ENCODE measurements at places on chromosomes 12 and 14.

DNA sequence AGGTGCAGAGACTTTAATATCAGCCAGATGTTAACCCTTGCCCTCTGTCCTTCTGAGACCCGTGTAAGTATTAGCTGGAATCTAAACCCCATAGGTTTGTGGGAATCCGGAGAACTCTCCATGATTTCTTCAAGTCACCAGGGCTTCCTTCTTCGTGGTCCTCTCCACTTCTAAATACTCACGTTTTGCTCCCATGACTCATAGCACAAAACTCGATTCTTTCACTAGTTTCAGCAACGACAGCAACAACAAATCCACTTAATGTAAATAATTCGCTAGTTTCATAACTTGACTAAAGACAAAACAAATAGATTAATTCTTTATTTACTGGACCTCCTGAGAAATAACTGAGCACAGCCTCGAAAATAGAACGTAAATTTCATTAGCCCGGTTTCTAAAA is 4.4 kb upstream of the CLEC2A start:
- DNase-seq = no peak

DNA sequence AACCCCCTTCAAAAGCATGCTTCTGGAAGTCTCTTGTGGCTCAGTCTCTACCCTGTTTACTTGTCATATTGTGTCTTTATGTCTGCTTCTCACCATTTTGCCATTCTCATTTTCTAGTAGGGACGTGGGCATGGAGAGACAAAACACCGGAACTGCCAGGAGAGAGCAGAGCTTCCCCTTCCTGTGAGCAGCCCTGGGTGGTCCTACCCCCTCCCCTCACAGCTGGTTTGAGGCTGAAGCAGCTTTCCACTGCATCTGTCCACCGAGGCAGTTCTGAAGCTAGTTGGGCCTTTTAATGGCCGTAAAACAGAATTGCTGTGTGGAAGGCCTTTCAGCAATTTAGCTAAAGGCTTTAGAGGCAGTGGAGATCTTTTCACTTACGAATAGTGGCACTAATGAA is 77.0 kb downstream of the PELI2 start:
- DNase-seq = no peak

DNA sequence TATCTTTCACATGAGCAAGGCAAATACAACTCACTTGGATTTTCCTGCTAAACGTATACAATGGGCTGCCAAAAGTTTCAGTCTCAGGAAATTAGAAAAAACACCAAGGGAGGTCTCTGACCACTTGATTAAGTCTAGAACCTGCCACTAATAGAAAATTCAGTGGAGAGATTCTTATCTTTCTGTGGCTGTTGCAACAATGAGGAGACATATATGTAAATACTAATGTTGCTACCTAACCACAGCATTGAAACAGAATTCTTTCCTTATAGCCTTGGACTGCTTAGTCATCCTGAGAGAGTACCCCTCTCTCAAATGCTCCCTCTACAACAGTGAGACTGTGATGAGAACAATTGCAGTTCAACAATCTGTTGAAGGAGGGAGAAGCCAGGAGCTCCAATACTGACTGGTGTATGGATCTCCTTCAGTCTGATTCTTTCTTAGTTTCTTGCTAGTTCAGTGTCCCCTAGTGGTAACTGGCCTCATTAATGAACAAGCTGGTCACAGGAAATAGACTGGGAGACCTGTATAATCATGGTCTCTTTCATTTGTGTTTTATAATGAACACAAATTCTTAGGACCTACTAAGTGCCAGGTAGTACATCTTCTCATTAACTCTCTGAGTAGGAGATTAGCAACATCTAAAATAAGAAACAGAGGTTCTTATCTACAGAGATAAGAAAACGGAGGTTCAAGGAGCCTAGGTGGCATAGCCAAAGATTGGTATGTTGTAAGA is 164.5 kb downstream of the SLC38A4 start:
- peak; percentile 68 for DNase-seq

GRCh38 chr12:570435-570920 is 92.8 kb downstream of the NINJ2 start:
- DNase-seq = peak; percentile 96

GRCh38 chr12:132886529-132887477 is 602 bp downstream of the CHFR start:
- DNase-seq = no peak

DNA sequence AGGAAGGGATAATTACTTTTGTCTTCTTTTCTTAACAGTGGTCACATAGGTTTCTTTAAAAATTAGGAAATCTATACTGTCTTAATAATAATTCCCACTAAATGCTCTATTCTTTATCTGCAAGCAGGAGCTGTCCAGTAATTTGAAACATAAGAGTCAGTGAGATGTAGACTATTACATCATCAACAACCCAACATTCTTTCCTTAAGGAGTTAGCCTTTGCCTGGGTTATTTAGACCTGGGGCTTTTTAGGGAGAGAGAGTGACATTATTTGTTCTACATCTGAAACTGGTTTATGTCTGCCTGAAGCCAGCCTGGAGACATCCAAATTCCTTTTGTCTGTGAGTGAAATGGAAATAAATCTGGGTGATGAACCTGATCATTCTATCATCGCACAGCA is 294.4 kb downstream of the TMTC2 start:
- DNase-seq = no peak

Measured in AG20443 (cell line).